Sigmoid colon (tissue), 7 donors: ENCODE measurements at places on chromosomes 5 and 9. TPM values are rescaled to one million over a fixed set of nuclear protein-coding genes. Genes with fewer than 3 reads are reported as not detected.

DNA sequence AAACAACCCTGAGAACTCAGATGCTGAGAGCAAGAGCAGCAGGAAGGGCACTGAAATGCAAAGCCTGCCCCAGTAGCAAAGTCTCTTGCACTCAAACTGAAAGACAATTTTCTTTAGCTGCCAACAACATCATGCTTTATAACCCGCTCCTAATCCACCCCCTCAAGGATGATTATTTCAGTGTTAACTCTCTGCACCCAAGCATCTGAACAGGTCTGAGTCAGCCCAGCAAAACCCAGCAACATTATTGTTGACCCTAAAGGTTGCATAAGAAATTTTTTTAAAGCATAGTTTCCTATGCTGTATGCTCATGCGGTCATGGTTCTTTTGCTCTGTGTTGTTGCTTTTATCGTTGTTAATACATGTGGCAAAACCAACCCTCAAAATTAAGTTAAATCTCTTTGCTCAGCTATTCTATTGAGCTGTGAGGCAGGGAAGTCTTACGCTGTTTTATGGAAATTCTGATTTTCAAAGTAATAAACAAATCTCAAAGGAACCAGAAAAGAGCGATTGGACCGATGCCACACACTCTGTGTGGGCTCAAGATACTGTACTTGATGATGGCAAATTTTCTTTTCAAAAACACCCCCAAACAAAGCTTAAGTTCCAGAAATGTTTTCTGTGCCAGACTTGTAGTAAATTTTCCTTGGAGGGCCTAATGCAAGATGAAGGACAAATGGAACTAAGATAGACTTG lies 440.6 kb upstream of the MPDZ start:
- DNase-seq: no peak

- no peak for DNase-seq
Observed at GRCh38 chr5:143148771-143149170, 254.7 kb downstream of the NR3C1 start.

GRCh38 chr5:180799194-180799593 lies 3.4 kb downstream of the MGAT1 start:
- peak; percentile 54 for DNase-seq

DNA sequence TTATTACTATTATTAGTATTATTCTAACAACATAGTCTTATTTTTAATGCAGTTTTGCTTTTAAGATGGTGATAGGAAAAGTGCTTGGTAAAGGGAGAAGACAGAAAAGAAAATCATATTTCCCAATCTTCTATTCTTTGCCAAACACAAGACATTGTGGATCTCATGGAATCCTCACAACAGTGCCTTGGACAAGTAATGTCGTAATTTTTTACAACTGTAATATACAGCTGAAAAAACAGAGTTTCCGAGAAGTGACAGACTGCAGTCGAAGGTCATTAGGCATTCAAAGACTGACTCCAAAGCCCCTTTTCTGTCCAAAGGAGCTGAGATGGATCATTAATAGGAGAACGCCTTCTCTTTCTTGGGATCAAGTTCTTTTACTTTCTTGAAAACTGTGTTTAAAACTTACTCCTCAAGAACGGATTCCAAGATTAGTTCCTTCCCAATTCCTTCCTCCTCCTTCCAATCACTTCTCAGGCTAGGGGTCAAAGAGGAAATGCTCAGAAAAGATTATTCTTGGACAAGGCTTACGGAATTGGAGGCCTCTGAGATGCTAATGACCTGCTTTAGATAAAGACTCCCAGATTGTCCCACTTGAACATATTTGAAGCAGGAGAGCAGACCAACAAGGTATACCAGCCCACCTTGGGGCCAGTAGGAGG lies 24.3 kb upstream of the TRIM32 start:
- no peak for DNase-seq

DNA sequence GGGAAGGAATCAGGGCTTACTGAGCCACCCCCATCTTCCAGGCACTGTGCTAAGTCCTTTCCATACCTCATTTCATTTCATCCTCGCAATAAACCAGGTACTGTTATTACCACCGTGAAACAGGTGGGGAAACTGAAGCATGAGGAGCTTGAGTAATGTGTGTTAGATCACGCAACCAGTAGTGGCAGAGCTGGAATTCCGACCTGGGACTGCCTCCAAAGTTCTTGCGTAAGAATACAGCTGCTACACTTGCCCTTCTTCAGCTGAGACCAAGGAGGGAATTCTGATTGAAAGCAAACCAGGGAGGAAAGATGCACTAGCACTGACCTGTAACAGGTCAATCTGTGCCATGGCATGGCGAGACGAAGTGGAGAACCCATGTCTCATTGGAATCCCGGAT lies 113.4 kb upstream of the MSX2 start:
- DNase-seq: no peak

Gene GLRA1
- not detected for total RNA-seq

Gene C9
- not detected for total RNA-seq

Gene CDX1
- total RNA-seq: 1.4 TPM
